ENCODE measurements at places on chromosomes 3 and 15. TPM values are rescaled to one million over a fixed set of nuclear protein-coding genes. Genes with fewer than 3 reads are reported as not detected.

SNUPN gene
- total RNA-seq, result 17.2 TPM

IQCF5 gene
- total RNA-seq, result not detected

ACKR4 gene
- 7.6 TPM for total RNA-seq

TTBK2 gene
- 21.7 TPM for total RNA-seq

CD200 gene
- total RNA-seq, result 7.7 TPM

CHST13 gene
- 0.88 TPM for total RNA-seq

CCDC51 gene
- total RNA-seq, result 13.0 TPM

SUMF1 gene
- total RNA-seq, result 24.3 TPM

PLS1 gene
- total RNA-seq, result 0.86 TPM

CKMT1A gene
- not detected for total RNA-seq

FGF12 gene
- 1.4 TPM for total RNA-seq

SAMD7 gene
- not detected for total RNA-seq

A4GNT gene
- not detected for total RNA-seq

RHO gene
- not detected for total RNA-seq

C3orf85 gene
- not detected for total RNA-seq

UQCRC1 gene
- 134 TPM for total RNA-seq

C3orf33 gene
- 3.0 TPM for total RNA-seq

CPOX gene
- total RNA-seq, result 12.7 TPM

EIF5A2 gene
- total RNA-seq, result 21.1 TPM

ANKUB1 gene
- not detected for total RNA-seq

ACTC1 gene
- total RNA-seq, result 93.6 TPM

SIDT1 gene
- total RNA-seq, result 1.00 TPM

GMPS gene
- total RNA-seq, result 47.4 TPM

ASB7 gene
- total RNA-seq, result 10.2 TPM

DNAH12 gene
- total RNA-seq, result 0.05 TPM

LIPH gene
- not detected for total RNA-seq

PARP15 gene
- 2.5 TPM for total RNA-seq

CPNE9 gene
- total RNA-seq, result not detected

NSUN3 gene
- 11.8 TPM for total RNA-seq

CPLX3 gene
- total RNA-seq, result not detected

ITIH1 gene
- total RNA-seq, result 1.3 TPM

GPR27 gene
- total RNA-seq, result 6.5 TPM

USP13 gene
- 12.1 TPM for total RNA-seq

PCOLCE2 gene
- 54.5 TPM for total RNA-seq

TLR9 gene
- 0.46 TPM for total RNA-seq

MYO1E gene
- total RNA-seq, result 193 TPM

ROBO2 gene
- total RNA-seq, result 3.4 TPM

MRPL46 gene
- total RNA-seq, result 16.4 TPM

GASK1A gene
- 80.1 TPM for total RNA-seq

VILL gene
- total RNA-seq, result 5.9 TPM

CCR9 gene
- not detected for total RNA-seq

CAPN3 gene
- total RNA-seq, result 7.6 TPM

SCN11A gene
- 0.28 TPM for total RNA-seq

LRRC31 gene
- total RNA-seq, result not detected

GATM gene
- total RNA-seq, result 26.7 TPM

CP gene
- total RNA-seq, result 13.7 TPM

SKOR1 gene
- 0.76 TPM for total RNA-seq

Data from posterior vena cava (tissue), 2 donors.